ENCODE measurements at places on chromosomes 7 and 10. TPM values are rescaled to one million over a fixed set of nuclear protein-coding genes. Genes with fewer than 3 reads are reported as not detected.

- H3K27ac ChIP-seq = no peak overlapping the region
- H3K27me3 ChIP-seq = peaks cover 6% of the 10 kb centered on the region
- no peak for DNase-seq
- no peaks in the 10 kb centered on the region for H3K4me1 ChIP-seq
- H3K36me3 ChIP-seq = no peaks in the 10 kb centered on the region
- no peak overlapping the region for H3K4me3 ChIP-seq
These were observed 23.3 kb downstream of the ENKUR start for GRCh38 chr10:24992512-24993133.

DNA sequence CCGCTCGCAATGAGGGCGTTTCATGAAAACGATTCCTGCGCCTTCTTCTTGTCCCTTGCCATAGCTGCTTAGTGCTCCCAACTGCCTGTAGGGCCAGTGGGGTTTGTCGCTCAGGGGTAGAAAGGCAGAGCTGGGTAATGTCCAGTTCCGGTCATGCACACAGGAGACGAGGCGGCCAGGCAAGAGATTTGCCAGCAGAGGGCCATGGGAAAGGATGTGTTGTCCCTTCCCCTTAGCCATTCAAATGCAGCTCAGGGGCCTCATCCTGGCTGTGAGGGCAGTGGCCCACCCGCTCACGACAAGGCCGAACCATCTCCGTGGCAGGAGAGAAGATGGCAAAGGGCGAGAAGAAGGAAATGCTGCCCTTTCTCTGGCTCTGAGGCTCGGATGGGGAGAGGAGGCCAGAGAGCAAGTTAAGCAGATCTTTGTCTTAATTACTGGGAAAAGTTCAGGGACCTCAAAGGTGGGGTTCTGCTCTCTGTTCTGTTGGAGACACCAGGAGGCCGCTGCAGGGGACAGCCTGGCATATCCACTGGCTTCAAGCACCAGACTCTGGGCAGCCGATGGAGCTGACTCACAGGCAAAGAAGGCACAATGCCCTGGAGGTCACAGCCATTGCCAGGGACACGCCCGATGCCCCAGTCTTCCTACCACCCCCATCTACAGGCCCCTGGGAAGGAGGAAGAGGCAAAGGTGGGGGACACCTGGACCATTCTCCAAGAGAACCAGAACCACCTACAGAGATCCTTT lies 534.8 kb upstream of the MGMT start:
- peaks cover 13% of the 10 kb centered on the region for H3K4me1 ChIP-seq
- no peak overlapping the region for H3K4me3 ChIP-seq
- no peak overlapping the region for H3K27ac ChIP-seq
- H3K27me3 ChIP-seq = peaks cover 8% of the 10 kb centered on the region
- H3K36me3 ChIP-seq = no peaks in the 10 kb centered on the region

GRCh38 chr7:13946181-13946580 lies 43.3 kb downstream of the ETV1 start:
- H3K27ac ChIP-seq = no peak overlapping the region
- no peaks in the 10 kb centered on the region for H3K4me1 ChIP-seq
- H3K27me3 ChIP-seq = no peaks in the 10 kb centered on the region

GOT1 gene
- total RNA-seq = 35.1 TPM

NAT16 gene
- total RNA-seq = not detected

TMEM236 gene
- not detected for total RNA-seq

LIPN gene
- not detected for total RNA-seq

NAPEPLD gene
- total RNA-seq = 9.6 TPM

All from activated T-helper 2 cell treated with anti-CD3 and anti-CD28 coated beads, Interferon-gamma antibody, Interleukin-2, Interleukin-4, amounts not matched to agents 10 μg/mL and 5 μg/mL and 100 μg/mL, durations not matched to agents 14 hours and 24 hours and 36 hours (primary cell).